ENCODE measurements at places on chromosomes 4 and X.

GRCh38 chrX:136228839-136229207, 22.4 kb downstream of the MAP7D3 start:
- no peak for DNase-seq

DNA sequence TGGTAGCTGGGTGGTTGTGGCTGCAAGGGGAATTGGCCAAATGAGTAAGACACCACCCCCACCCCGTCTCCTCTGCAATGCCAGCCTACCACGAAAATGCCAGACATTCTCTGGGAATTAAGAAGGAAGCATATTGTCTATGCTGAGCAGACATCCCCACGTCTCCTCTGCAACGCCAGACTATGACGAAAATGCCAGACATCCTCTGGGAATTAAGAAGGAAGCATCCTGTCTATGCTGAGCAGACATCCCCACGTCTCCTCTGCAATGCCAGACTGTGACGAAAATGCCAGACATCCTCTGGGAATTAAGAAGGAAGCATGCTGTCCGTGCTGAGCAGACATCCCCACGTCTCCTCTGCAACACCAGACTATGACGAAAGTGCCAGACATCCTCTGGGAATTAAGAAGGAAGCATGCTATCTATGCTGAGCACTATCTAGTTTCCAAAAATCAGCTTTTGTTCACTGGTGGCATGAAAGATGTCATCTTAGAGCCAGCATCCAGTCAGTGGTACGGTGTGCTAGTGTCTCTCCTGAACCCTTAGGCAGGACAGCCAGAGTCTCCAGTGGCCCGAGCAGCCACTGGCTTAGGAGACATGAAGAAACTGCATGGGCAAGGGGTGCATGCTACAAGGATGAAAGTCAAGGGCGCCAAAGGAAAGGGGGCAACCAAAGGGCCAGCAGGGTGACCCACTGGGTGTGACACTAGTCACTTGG, 339.8 kb upstream of the FRG1 start:
- no peak for DNase-seq

DNA sequence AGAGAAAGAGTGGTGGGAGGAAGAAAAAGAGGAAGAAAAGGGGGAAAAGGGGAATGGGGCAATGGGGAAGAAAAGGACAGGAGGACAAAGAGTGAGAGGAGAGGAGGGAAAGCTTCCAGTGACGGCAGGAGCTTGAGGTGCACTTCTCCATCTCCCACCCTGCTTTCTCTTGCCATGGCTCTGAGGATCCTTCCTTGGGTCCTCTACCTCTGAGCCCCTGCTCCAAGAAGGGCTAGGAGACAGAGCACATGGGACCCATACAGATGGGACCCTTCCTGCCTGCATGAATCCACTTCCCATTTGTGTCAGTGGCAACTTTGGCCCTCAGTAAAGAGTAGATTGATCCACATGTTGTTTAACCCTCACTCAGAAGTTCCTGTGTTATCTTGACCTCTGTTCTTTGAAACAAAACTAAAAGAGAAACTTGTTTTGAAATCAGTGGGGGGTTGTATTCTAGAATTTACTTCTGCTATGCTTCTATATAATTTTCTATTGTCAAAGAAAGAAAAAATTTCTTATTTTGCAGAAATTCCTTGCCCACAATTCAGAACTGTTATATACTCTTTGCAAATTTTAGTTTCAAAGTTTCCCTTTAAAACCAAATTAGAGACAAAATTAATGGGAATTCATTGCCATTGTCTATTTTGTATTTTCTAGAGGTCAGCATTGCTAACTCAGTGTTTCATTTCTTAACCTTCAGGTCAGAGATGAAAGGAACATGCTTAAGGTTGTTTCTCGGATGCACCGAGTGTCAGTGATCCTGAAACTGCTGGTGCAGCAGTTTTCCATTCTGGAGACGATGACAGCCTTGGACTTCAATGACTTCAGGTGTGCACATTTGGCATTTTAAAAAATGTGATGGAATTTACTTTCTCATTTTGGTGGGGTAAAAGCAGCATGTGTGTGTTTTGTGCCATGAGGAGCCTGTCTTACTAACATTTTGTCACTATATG, 5.0 kb downstream of the TDO2 start:
- no peak for DNase-seq

DNA sequence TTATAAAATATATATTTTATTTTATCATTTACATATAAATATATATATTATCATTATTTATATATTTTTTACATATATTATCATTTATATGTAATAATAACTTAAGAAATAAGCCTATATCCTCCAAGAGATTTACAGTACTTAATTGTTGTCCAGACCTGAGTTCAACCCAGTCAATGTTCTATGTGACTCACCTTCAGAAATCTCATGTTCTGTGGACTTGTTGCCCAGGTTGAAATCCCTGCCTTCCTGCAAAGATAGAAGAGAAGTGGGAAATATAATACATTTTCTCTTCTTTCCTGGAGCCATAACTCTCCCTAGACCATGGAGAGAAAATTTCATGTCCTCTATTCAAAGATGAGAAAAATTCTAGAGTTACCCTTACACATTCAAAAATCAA, 247.3 kb downstream of the PARM1 start:
- no peak for DNase-seq

DNA sequence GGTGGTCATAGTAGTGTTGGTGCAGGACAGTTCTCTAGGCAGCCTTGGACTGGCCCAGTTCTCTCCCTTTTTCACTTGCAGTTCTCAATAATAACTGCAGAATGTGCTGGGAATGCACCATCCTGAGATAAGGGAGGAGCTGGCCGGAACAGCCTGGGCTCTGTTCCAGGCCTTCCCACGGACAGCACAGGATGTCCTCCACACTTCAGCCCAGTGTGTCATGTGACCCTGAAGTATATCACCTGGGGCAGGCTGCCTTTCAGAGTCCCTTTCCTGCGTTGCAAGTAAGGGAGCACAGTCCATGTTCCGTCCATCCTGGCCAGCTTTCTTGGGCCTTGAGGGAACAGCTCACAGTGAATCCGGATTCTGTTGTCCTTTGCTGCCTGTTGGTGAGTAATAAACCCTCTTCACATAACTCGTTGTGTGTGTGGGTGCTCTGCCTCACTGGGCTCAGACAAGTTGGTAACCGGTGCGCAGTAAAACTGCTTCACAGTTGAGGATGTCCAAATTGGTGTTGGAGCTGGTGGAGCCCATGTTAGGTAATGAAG, 32.3 kb upstream of the BBS12 start:
- no peak for DNase-seq

- no peak for DNase-seq
Observed at GRCh38 chrX:111098874-111099273, 2.9 kb downstream of the PAK3 start.

DNA sequence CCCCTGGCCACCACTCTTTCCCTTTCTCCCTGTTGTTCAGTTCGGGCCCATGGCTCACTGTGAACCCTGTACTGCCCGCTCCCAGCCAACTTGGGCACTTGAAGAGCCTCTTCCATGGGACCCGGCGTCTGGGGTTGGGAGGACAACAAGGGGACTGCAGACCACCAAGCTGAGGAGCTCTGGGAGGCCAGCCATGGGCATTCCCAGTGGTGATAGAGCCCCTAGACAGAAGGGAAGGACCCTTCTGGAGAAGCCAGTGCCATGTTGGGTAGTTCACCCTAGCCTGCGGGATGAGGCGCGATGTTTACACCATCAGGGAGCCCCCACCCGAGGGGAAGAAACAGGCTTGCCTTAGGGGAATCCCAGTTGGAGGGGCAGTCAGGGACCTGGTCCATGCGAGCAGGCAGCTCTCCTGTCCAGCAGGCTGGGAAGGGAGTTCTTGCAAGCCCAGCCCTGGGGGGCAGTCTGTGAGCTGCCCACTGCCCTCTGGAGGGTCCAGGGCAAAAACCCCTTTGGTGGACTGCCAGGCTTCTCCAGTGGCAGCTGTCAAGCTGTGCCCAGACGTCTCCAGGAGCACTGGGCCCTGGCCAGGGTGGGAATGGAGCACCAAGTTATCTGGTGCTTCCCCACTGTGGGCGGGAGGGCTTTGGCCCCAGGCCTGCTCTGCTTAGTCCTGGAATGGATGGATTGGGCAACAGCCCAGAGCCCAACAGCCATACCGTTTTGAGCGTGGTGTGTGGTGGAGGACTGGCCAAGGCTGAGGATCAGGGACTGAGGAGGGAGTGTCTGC, 23.7 kb upstream of the UBA1 start:
- DNase-seq: no peak

DNA sequence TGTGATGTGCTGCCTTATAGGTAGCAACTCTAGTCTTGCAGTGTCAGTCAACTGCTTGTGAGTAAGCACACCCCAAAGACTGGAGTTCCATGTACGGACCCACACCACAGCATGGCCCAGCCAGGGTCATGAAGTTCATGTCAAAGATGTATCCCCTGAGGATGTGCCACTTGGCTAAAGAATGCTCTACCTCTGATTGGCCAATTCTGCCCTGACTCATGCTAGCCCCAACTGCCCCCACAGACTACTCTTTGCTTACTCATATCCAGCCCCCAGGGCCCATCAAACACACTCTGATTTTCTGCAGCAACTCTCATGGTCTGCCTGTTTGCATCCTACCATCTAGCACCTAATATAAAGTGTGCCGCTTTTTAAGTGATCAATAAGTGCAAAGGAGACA, 62.5 kb downstream of the CHRDL1 start:
- no peak for DNase-seq

- DNase-seq: no peak
Observed at GRCh38 chrX:9327086-9327746, 137.6 kb upstream of the TBL1X start.

GRCh38 chr4:187469627-187470026, 525.9 kb upstream of the ZFP42 start:
- no peak for DNase-seq

DNA sequence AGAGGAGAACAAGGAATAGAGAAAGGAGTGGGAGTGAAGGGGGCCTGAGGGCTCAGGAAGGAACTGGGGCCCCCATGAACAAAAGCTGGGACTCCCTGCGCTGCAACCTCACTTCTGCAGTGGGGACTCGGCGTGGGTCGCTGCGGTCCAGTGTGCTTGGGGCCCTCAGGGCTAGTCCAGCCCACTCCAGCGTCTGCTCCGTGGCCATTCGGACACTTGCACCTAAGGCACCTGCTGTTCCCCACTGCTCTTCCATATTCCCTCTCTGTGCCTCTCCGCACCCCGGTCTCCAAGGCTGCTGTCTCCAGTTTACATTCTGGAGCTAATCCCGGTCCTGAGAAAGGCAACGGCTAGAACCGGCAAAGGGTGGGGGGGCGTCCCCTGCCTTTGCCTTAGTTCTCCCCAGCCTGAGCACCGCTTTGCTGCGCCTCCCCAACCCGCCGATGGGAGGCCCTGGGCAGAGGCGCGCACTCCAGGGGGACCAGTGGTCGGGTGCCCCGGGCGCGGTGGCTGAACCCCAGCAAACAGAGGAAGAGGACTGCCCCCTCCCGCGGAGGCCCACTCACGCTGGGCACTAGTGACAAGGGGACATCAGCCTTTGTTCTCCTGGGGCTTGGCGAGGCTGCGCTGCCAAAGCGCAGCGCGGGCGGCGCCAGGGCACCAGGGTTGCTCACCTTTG, 327.7 kb upstream of the F9 start:
- no peak for DNase-seq
